GM12891 (cell line): ENCODE measurements at places on chromosomes 3 and 15.

GRCh38 chr3:154224366-154224765 lies 99.9 kb downstream of the DHX36 start:
- no peak for DNase-seq

DNA sequence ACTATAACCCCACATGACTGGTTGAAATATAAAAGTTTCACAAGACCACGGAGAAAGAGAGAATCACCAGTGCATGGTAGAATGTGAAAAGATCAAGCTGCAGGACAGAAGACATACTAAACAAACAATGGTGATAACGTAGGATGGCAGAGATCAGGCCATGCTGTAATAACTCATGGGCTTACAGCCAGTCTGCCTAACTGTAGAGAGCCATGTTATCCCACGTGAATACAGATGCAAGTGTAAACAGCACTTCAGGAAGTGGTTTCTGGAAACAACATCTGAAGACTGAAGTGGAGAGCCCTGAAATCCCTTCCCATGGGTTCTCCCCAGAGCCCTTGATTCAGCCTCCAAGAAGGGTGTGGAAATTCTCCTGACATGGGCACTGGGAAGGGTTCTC lies 103.2 kb upstream of the SLCO2A1 start:
- no peak for DNase-seq

DNA sequence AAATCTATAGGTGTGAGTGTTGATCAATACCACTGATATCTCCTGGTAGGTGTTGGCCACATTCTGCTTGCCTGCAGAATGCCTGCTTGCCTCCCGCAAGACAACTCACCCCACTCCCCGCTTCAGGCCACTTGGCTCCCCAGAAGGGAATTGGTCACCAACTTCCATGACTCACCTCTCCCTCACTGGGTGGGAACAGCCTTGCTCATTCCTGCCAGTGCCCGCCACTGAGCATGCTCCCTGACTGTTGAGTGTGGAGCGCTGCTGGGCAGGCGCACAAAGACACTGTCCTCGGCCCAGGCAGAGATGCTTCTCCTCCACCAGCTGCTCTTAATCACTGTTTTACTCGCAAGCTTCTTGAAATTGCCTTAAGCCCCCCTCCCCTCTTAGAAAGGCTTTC lies 57.3 kb upstream of the PPP2R3A start:
- DNase-seq: no peak

GRCh38 chr15:33994005-33994615 lies 25.8 kb downstream of the CHRM5 start:
- DNase-seq: no peak

GRCh38 chr3:194137506-194138474 lies 1.8 kb downstream of the HES1 start:
- DNase-seq: no peak

GRCh38 chr3:165749241-165749640 lies 88.0 kb downstream of the BCHE start:
- DNase-seq: no peak

- no peak for DNase-seq
Observed at GRCh38 chr15:53472210-53472609, 287.3 kb downstream of the WDR72 start.

DNA sequence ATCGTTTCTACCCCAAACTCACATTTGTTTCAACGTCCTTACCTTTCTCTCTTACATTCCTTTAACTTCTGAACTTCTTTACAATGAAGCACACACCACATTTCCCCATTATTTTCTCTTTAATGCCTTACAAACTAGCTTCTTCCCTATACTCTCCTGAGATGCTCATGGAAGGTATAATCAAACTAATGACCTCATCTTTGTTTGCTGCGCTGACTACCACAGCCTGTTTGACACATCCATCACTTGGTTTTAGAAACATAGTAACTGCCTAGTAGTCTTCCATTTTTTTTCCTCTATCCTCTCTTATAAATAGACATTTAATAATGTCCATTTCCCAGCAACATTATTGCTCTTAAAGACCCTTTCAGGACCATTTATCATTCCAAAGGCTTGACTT lies 230.5 kb upstream of the LRTM1 start:
- DNase-seq: no peak

GRCh38 chr3:51477360-51477711 lies 22.5 kb downstream of the DCAF1 start:
- no peak for DNase-seq

- no peak for DNase-seq
Observed at GRCh38 chr3:21962456-21962855, 211.4 kb upstream of the ZNF385D start.

GRCh38 chr3:71726146-71726545 lies 944 bp upstream of the EIF4E3 start:
- DNase-seq: no peak

- no peak for DNase-seq
Observed at GRCh38 chr3:71307991-71308697, 275.4 kb downstream of the FOXP1 start.

DNA sequence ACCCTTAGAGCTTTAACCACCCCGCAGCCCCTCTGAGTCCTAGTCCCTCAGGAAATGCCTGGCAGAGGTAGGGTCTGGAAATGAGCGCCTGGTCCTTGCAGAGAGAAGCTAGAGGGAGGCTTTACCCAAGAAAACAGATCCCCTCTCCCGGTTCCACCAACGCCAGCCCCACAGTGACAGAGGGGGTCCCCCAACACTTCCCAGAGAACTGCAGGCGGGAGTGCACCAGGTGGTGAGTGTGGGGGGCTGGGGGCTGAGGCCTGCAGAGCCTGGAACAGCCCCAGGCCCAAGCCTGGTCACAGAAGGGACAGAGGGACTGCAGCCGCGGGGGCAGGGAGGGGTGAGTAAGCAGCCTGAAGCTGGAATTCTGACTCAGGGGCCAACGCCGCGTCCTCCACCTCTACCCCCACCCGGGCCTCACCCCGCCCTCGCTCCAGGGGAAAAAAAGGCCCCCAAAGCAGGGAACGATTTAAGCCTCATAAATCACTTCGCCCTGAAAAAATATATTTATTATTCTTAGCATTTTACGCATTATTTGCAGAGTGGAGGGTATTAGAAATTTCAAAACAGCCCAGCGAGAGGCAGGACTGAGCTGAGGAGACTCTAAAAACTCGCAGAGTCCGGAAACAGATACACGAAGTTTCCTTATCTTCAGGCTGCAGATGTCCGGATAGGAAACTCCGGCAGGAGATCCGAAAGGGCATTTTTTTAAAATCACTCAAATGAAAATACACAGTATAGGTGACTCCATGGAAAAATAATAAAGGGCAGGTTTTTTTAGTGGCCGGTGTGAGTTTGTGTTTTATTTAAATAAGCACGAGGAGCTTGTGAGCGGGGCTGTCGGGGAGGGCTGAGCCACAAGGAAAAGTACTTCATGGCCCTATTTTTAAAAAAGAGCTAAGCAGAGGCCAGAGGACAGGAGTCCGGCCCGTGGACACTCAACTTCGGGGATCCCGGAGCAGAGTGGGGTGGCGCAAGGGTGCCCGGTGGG lies 10.0 kb downstream of the GATA2 start:
- DNase-seq: no peak

- DNase-seq: no peak
Observed at GRCh38 chr3:183038757-183039156, 58.4 kb upstream of the DCUN1D1 start.

DNA sequence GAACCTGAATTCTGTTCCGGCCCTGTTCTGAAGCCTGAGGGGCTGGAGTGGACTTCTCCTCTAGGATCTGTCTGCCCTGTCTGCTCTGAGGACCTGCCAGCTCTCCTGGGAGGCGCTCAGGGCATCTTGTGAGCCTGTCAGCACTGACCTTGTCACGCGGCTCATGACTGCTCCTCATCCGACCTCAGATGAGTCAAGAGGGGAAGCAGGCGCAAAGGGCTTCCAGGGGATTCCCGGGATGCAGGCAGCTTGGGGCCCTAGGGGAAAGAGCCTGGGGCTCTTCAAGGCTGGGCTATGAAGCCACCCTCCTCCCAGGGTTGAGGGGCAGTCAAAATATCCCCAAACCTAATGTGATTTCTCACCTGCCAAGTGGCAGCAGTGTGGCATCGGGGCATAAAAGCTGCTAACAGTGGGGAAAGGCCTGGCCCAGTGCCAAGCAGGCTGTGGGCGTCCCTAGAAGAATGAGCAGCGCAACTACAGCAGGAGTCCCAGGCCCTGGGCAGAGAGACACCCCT lies 27.6 kb upstream of the ANKDD1A start:
- no peak for DNase-seq

- no peak for DNase-seq
Observed at GRCh38 chr3:196544491-196544992, 23.8 kb downstream of the WDR53 start.

- no peak for DNase-seq
Observed at GRCh38 chr3:197376020-197376419, 77.6 kb upstream of the DLG1 start.

GRCh38 chr15:84659904-84660781 lies 2.1 kb upstream of the NMB start:
- DNase-seq: no peak

GRCh38 chr3:41158947-41159346 lies 40.4 kb upstream of the CTNNB1 start:
- no peak for DNase-seq

- no peak for DNase-seq
Observed at GRCh38 chr3:118244761-118245160, 789.9 kb downstream of the IGSF11 start.

GRCh38 chr3:74315291-74315690 lies 299.2 kb downstream of the CNTN3 start:
- no peak for DNase-seq

DNA sequence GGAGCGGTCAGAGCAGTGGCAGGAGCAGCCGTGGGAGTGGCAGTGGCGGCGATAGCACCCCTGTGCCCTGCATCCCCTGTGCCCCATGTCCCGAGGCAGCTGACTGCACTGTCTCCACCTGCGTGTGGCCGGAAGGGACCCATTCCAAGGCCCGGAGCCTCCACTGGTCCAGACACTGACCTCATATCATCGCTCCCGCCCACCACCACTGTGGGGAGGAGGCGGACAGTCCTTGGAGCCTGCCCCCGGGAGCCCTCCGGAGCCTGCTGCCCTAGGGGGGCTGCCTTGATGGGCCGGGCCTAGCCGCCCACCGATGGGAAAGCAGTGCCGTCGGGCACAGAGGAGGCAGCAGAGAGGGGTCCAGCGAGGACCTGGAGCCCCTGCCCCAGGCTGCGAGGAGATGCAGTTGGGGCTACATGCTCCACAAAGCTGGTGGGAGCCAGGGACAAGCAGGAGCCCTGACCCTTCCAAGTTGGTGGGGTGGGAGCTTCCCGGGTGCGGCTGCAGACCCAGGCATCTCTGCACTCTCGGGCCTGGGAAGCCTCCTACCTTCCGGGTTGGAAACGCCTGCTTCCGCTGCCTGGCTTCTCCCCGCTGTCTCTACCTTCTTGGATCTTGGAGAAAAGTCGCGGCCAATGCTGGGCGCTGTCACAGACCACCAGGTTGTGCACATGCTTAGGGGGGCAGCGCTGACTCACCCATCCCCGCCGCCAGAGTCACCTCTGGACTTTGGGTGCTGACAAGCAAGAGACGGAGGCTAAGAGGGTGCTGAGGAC lies 283.2 kb upstream of the ROBO1 start:
- no peak for DNase-seq

DNA sequence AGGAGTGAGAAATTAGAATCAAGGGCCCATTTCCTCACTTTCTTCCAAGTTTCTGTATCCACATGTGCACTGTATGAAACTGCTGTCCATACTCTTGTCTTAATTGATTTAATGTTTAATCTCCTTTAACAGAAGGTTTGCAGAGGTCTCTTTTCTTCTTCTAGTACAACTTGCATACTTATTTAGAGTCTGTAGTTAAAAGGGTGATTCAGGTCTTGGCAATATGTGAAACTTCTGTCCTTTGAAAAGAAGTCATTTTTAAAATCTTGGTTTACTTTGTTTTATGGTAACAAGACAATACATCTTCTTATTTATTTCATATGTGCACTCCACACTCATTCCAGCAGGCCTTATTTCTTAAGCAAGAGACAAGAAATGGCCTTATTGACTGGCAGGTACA lies 25.8 kb downstream of the TMEM45A start:
- DNase-seq: no peak

GRCh38 chr3:20076296-20076997 lies 36.2 kb downstream of the KAT2B start:
- DNase-seq: no peak

- no peak for DNase-seq
Observed at GRCh38 chr3:59824876-59825275, 775.1 kb upstream of the CFAP20DC start.

DNA sequence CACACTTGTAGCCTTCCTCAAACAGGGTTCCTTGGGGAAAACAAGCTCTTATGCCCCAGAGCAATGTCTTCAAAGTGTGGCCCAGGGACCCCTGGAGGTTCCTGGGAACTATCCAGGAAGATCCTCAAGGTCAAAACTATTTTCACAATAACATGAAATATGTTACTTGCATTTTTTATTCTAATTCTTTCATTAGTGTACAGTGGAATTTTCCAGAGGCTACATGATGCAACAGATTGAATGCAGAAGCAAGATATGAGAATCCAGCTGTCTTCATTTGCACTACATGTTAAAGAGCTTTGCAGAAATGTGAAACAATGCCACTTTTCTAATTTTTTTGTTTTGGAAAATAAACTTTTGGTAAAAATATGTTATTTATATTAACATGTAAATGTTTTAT lies 190.9 kb downstream of the SLC9A9 start:
- DNase-seq: no peak

GRCh38 chr3:52086976-52087663 lies 30.7 kb upstream of the DUSP7 start:
- DNase-seq: no peak

- DNase-seq: no peak
Observed at GRCh38 chr3:123292321-123293310, 90.9 kb downstream of the SEC22A start.

- DNase-seq: no peak
Observed at GRCh38 chr3:9331171-9331570, 31.7 kb upstream of the THUMPD3 start.

DNA sequence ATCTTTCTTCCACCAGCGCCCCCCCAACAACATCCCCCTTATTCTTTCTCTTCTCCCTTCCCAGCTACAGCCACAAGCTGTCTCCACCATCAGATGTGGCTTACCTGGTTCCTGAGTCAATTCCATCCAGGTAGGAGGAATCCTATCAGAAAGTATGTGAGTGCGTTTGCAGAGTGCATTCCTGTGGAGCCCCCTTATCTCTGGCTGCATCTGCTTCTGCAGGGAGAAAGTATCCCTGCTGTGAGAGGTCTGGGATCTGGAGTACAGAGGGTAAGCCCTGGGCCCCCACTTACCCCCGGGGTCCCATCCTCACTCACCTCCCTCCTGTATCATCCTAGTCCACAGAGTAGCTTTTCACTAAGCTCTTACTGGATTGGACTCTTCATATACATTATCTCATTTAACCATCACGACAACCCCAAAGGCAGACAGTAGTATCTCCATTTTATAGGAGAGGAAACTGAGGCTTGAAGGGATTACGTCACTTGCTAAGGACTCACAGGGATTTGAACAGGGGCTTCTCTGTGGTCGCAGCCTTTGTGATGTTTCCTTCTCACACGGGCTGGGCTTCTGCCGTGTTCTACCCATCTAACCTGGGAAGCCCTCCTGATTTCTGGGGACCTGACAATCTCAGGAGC lies 22.2 kb upstream of the MAGEF1 start:
- DNase-seq: no peak

DNA sequence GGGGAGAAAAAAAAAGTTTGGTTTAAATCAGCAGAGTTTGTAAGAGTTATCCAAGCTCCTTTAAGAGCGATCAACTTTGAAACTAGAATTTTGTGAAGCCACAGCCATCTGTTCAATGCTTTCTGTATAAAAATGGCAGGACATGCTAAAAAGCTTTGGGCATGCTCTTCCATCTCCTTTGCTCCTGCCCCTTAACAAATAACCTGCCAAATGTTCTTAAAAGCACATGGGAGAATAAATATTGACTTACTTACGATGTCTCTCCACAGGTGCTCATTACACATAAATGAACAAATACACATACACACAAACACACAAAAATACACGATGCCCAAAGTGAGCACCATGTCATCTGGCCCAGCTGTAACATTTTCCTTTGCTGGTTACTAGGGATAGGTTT lies 211.8 kb upstream of the DPH6 start:
- no peak for DNase-seq
